HAP-1 (cell line): ENCODE measurements at places on chromosomes 4 and X.

DNA sequence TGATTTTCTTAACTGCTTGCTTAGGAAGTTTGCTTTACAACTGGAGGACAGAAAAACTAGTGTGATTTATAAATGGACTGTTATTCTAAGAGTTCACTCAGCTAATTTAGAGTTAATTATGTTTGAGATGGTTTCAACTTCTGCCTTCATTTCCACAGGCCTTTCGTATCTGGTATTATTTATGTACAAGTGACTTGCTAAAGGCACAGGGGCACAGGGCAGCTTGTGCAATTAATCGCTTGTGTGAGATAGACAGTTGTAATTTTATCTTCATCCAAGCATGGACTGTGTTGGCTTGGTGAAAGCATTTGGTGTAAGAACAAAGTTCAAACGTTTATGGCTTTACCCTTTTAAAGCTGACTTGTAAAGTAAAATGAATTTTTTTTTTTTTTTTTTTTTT lies 38.3 kb downstream of the GPAT3 start:
- no peak for DNase-seq

DNA sequence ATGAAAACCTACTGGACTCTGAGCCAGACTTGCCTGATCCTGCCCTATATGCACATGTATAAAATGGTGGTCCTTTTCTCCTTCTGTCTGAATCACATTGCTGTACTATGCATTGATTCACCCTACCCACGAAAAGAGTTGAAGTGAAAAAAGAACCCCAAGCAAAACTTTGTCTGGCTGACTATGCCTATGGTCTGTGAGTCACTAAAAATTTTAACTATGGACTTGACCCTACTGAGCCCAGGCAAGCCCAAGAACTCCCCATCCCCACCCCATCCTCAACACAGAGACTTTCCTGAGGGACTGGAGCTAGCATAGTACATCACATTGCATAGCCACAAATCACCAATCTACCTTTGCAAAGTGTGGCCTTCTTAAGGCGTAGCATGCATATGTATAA lies 116.6 kb upstream of the TENM3 start:
- DNase-seq, result no peak

DNA sequence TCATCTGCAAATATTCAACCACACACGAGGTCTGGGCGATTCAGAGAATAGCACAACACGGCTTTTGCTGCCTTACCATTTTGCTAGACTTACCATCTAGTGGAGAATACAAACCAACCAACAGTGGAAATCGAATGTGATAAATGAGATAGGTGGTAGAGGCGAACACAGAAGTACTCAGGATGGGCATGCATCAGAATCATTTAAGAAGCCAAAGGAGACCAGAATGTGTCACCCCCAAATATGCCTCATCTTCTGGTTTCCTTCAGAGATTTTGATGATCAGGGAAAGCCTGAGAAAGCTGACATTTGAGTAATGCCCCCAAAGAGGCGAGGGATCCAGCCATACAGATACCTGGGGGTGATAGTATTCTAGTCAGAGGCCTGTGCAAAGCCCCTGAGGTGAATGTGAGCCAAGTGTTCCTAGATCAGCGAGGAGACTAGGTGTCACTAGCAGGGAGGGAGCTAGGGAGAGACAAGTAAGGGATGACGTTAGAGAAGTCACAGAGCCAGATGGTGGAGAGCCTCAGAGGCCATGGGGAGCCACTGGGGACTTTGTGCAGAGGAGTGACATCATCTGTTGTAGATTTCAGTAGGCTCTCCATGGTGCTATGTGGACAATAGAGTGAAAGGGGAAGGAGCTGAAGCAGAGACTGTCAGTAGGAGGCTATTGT lies 1.7 kb downstream of the MTMR1 start:
- no peak for DNase-seq

DNA sequence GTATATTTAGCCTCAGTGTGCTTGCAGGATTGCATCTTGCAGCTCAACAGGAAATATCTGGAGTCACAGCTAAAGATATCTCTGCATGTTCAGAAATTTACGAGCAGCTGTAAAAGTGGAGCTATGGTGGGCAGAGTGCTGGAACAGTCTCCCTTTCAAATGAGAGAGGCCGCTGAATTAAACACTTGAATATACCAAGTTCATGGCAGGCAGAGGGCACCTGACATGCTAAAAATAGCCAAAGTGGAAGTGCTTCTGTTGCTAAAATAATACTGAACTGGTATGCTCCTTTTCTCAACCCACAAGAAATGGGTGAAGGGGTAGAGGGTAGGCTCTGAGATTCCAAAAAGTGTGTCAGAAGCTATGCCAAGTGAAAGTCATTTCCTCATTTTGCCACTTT lies 98.1 kb downstream of the MGST2 start:
- DNase-seq, result no peak

DNA sequence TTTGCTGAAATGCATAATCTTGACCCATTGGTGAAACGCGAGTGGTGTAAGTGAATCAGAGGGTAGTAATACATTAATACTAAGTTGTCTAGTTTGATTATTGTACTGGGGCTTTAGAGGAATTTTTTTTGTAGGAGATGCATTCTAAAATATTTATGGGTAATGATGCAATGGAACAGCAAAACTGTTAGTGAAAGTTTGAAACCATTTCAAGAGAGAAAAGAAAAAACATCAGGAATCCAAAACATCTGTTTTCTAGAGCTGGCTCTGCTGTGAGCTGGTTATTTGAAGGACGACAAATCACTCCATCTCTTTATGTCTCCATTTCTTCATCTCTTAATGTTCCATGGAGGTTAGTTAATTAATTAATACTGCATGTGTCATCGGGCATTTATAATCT lies 351.9 kb upstream of the FAT1 start:
- DNase-seq, result no peak

- no peak for DNase-seq
Measured at GRCh38 chr4:11149612-11150259, 279.0 kb downstream of the HS3ST1 start.

DNA sequence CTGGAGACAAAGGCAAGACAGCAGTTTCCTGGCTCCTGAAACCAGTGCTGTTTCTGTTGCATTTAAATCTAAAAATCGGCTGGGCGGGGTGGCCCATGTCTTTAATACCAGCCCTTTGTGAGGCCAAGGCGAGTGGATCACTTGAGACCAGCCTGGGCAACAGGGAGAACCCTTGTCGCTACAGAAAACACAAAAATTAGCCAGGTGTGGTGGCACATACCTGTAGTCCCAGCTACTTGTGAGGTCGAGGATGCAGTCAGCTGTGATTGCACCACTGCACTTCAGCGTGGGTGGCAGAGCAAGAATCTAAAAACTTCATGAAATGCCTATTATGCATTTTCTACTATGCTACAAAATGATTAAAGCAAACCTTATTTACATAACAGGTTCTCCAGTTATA lies 205.4 kb upstream of the ITM2A start:
- DNase-seq, result no peak

GRCh38 chr4:22483551-22483981 lies 32.3 kb downstream of the ADGRA3 start:
- DNase-seq, result no peak
